Endothelial cell of umbilical vein (primary cell): ENCODE measurements at places on chromosomes 12 and 14. TPM values are rescaled to one million over a fixed set of nuclear protein-coding genes. Genes with fewer than 3 reads are reported as not detected.

DNA sequence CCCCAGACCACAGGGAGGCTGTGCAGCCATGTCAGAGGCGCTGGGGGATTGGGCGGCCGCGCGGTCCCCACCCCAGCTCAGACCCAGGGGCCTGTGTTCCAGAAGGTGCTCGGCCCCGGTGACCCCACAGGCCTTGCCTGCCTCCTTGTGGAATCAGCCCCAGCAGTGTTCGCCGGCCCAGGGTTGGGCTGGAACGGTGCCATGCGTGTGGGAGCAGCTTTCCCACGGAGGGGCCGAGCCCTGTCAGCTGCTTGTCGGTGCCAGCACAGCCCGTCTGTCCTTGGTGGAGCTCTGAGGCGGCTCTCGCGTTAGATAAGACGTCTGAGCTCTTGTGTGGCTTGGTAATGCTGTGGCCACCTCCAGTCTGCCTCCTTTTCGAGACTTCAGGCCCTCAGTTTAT is 8.5 kb downstream of the ZFYVE21 start:
- H3K4me1 ChIP-seq, result no peaks in the 10 kb centered on the region
- H3K27ac ChIP-seq, result no peak overlapping the region
- no peak overlapping the region for H3K4me3 ChIP-seq
- peaks cover 4% of the 10 kb centered on the region for H3K36me3 ChIP-seq
- no peaks in the 10 kb centered on the region for H3K27me3 ChIP-seq
- DNase-seq, result peak; percentile 21

DNA sequence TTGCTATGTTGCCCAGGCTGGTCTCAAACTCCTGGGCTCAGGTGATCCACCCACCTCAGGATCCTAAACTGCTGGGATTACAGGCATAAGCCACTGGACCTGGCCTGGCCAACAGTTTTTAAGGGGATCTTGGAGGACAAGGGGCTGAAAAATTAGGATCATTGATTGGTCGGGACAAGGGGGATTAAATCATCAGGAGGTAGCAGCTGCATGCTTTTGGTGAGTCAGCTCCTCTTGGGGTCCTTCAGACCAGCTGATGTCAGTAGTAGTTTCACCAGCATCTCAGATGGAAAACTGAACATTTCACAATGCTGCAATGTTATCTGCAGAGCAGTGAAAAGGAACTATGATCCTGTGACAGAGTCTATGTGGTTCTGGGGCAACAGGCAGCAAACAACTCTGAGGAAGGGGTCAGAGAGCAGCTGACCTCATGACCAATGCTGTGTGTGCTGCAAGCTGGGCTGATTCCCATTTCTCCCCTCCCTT is 6.3 kb downstream of the LRRC74A start:
- H3K27ac ChIP-seq, result no peak overlapping the region
- H3K36me3 ChIP-seq, result no peaks in the 10 kb centered on the region
- no peak for DNase-seq
- no peaks in the 10 kb centered on the region for H3K27me3 ChIP-seq
- no peaks in the 10 kb centered on the region for H3K4me1 ChIP-seq

DNA sequence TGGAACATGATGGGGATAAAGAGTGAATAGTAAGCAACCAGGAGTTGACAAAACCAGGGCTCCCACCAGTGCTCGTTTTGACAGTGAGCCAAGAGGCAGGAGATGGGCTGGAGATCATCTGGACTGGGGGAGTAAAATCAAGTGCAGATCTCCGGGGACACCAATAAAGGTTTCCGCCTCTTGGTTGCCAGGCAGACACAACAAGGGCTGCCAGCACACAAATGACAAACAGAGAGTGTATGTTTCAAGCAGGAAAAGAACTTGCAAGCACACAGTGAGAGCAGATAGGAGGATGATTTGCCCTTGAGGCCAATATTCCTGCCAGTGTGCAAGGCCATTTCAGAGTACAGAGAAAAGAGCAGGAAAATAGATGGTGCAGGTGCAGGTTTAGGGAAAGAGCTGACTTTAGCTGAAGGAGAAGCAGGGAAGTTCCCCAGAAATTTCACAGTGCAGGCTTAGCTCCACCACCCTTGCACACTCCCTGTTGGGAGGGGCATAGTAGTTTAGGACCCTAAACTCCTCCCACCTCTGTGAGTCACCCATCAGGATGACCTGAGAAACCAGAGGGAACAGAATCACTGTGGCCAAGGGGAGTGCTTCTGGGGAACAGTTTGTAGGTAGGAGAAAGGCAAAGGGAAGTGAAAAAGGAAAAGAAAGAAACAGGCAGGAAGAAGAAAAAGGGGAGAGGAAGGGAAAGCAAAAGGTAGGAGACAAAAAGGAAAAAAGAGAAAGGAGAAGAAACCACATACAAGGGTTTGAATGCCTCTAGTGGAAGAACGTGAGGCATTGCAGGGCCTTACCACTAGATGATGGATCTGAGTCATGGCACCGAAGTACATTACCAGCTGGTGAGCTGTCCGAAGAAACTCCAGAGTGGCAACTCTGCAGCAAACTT is 404.4 kb downstream of the SLC6A15 start:
- no peaks in the 10 kb centered on the region for H3K27me3 ChIP-seq
- no peak overlapping the region for H3K27ac ChIP-seq
- H3K36me3 ChIP-seq, result no peaks in the 10 kb centered on the region
- H3K4me1 ChIP-seq, result no peaks in the 10 kb centered on the region
- no peak overlapping the region for H3K4me3 ChIP-seq

DNA sequence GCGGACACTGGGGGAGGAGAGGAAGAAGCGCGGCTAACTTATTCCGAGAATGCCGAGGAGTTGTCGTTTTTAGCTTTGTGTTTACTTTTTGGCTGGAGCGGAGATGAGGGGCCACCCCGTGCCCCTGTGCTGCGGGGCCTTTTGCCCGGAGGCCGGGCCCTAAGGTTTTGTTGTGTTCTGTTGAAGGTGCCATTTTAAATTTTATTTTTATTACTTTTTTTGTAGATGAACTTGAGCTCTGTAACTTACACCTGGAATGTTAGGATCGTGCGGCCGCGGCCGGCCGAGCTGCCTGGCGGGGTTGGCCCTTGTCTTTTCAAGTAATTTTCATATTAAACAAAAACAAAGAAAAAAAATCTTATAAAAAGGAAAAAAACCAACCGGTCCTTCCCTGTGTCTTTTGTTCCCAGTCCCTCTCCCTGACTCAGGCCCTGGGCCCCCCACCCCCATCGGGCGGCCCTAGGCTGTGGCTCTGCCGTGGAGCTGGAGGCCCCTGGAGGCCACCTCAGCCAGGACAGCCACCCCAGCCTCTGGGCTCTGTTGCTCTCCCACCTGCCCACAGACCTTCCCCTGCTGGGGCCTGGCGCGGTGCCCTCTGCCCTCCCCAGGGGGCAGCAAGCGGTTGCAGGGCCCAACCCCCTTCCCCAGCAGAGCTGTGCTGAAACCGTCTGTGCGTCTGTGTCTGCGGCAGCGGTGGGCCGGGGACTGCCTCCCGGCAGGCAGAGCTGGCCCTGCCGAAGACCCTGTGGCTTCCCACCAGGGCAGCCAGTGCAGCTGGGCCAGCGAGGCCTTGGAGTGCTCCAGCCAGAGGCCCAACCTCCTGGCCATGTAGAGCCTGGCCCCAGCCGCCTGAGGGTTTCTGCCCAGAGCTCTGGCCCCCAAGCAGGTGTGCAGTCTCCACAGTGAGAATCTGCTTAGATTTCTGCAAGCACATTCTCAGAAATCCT is 4.0 kb upstream of the CRIP2 start:
- H3K27me3 ChIP-seq, result no peaks in the 10 kb centered on the region
- H3K27ac ChIP-seq, result no peak overlapping the region
- peaks cover 24% of the 10 kb centered on the region for H3K36me3 ChIP-seq
- peaks cover 7% of the 10 kb centered on the region for H3K4me1 ChIP-seq
- no peak for DNase-seq

DNA sequence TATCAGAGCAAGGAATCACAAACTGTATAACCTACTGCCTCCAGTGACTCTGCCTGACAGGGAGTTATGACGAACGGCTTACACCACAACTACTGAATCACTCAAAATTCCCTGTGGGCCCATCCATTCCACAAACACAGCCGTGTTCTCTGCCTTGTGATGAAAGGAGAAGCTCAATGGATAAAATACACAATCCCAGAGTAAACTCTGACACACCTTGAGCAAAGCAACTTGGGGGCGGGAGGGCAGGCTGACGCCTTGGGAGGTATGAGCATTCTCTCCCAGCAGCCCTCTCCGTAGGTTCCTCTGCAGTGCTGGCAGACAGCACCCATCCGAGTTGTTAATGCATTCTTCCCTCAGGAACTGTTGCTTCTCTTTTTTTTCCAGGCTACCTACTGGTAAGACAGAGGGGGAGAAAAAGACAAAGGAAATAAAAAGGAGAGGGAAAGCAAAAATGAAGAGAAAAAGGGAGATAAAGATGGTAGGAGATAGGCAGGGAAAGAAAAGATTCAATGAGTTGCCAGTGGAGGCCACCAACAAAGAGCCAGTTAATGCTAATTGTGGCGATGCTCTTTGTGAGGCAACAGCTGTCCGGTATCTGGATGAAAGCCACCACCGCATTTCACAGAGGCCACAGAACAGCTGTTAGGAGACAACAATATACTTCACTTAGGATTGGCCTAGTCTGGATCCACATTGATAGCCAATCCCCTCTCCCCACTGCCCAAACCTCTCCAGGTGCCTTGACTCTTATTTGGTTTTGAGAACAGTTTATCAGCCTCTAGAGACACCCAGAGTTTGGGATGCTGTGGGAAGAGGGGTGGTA is 4.7 kb upstream of the DIO2 start:
- no peaks in the 10 kb centered on the region for H3K4me1 ChIP-seq
- DNase-seq, result no peak
- H3K4me3 ChIP-seq, result no peak overlapping the region
- H3K27me3 ChIP-seq, result no peaks in the 10 kb centered on the region

- H3K4me1 ChIP-seq, result peaks cover 39% of the 10 kb centered on the region
- H3K36me3 ChIP-seq, result peaks cover 2% of the 10 kb centered on the region
- H3K4me3 ChIP-seq, result peak overlapping the region; percentile 81
Measured at GRCh38 chr14:74609721-74610120, 2.3 kb downstream of the LTBP2 start.

GRCh38 chr14:62307844-62308243 is 545.6 kb downstream of the SNAPC1 start:
- H3K36me3 ChIP-seq, result no peaks in the 10 kb centered on the region
- H3K4me3 ChIP-seq, result no peak overlapping the region
- no peaks in the 10 kb centered on the region for H3K4me1 ChIP-seq
- no peak for DNase-seq
- no peaks in the 10 kb centered on the region for H3K27me3 ChIP-seq
- no peak overlapping the region for H3K27ac ChIP-seq

GRCh38 chr12:6461401-6462233 is 8.9 kb downstream of the VAMP1 start:
- no peak for DNase-seq
- no peak overlapping the region for H3K27ac ChIP-seq
- H3K27me3 ChIP-seq, result no peaks in the 10 kb centered on the region
- H3K4me3 ChIP-seq, result no peak overlapping the region
- peaks cover 13% of the 10 kb centered on the region for H3K4me1 ChIP-seq

- peaks cover 2% of the 10 kb centered on the region for H3K27me3 ChIP-seq
- no peaks in the 10 kb centered on the region for H3K4me1 ChIP-seq
- no peak overlapping the region for H3K27ac ChIP-seq
- no peak for DNase-seq
- H3K4me3 ChIP-seq, result no peak overlapping the region
- no peaks in the 10 kb centered on the region for H3K36me3 ChIP-seq
Measured at GRCh38 chr14:95327558-95328374, 8.1 kb upstream of the CLMN start.

DNA sequence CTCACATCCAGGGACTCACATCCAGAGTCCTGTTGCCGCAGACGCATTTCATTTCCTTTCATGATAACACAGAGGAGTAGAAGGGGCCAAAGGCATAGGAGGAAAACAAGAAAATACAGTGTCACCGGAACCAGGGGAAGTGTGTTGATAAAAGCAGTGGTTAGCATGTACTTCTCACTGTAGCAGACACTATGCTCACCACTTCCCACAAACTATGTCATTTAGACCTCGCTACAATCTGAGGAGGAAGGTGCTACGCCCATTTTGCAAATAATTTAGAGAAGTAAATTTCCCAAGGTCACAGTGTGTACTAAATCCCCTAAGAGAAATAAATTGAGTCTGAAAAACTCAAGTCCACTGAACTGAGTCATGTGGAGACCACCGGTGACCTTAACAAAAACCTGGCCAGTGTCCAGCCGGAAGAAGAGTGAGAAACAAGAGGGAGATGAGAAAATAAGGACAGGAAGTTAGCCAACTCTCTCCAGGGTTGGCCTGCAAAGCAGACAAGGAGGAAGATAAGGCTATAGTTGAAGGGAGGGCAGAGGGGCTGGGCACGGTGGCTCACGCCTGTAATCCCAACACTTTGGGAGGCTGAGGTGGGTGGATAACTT is 25.8 kb upstream of the TMCC3 start:
- H3K36me3 ChIP-seq, result no peaks in the 10 kb centered on the region
- peaks cover 40% of the 10 kb centered on the region for H3K4me1 ChIP-seq
- no peak overlapping the region for H3K4me3 ChIP-seq
- peak overlapping the region; percentile 66 for H3K27ac ChIP-seq
- no peaks in the 10 kb centered on the region for H3K27me3 ChIP-seq

Gene ADAM21
- total RNA-seq, result not detected in 2 replicates

Gene LRP1-AS
- not detected in 2 replicates for total RNA-seq

- no peak for DNase-seq
- no peaks in the 10 kb centered on the region for H3K4me1 ChIP-seq
- H3K27ac ChIP-seq, result no peak overlapping the region
- peaks cover 10% of the 10 kb centered on the region for H3K27me3 ChIP-seq
- H3K4me3 ChIP-seq, result no peak overlapping the region
Measured at GRCh38 chr12:12022306-12022936, 48.3 kb upstream of the BCL2L14 start.

- H3K27me3 ChIP-seq, result no peaks in the 10 kb centered on the region
- DNase-seq, result no peak
- no peak overlapping the region for H3K4me3 ChIP-seq
- peaks cover 32% of the 10 kb centered on the region for H3K4me1 ChIP-seq
Measured at GRCh38 chr12:6957151-6957701, 6.1 kb downstream of the PTPN6 start.

Gene MGST1
- total RNA-seq, result 170 and 173 TPM in 2 replicates

DNA sequence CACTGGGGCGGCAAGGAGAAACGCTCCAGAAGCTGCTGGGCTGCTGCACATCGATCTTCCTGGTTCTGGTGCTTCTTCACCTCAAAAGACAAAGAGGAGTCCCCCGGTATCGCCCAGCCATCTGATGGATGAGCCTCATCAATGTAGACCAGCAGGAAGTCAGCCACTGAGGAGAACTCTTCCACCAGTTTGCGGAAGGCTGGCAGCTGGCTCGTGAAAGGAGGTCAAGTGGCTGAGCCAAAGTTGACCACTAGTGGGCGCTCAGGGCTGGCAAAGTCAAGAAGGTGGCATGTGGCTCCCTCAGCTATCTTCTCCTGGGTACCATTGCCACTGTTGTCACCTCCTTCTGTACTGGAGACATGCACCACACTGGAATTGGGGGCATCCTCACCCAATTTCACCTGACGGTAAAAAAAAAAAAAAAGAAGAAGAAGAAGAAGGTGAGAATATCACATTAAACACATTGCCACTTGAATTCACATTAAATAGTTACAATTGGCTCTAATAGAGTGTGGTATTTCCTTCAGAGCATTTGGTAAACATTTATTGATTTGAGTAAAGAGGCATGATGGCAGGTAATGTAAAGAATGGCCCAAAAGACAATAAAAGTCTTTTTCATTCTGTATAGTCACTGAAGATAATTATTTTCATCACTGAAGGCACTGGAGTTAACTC is 8.3 kb downstream of the DIO2 start:
- H3K36me3 ChIP-seq, result no peaks in the 10 kb centered on the region
- H3K4me3 ChIP-seq, result no peak overlapping the region
- no peaks in the 10 kb centered on the region for H3K4me1 ChIP-seq
- H3K27me3 ChIP-seq, result no peaks in the 10 kb centered on the region
